ENCODE measurements at places on chromosomes 6 and 20.

GRCh38 chr6:114007516-114007915 lies 36.6 kb upstream of the HDAC2 start:
- no peak for DNase-seq

DNA sequence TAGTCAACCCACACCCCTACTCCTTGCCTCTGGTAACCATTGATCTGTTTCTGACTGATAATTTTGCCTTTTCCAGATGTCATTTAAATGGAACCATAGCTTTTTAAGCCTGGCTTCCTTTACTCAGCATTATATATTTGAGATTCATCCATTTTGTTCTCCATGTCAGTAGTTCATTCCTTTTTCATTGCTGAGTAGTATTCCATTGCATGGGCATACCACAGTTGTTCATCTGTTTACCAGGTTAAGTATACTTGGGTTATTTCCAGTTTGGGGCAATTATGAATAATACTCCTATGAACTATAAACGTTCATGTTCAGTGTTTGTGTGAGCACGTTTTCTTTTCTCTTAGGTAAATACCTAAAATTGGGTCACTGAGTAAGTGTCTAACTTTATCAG lies 25.1 kb downstream of the FGD2 start:
- DNase-seq = no peak

GRCh38 chr6:125077453-125077852 lies 76.1 kb upstream of the TPD52L1 start:
- DNase-seq = no peak

GRCh38 chr20:36061754-36062153 lies 92.8 kb upstream of the EPB41L1 start:
- DNase-seq = no peak

DNA sequence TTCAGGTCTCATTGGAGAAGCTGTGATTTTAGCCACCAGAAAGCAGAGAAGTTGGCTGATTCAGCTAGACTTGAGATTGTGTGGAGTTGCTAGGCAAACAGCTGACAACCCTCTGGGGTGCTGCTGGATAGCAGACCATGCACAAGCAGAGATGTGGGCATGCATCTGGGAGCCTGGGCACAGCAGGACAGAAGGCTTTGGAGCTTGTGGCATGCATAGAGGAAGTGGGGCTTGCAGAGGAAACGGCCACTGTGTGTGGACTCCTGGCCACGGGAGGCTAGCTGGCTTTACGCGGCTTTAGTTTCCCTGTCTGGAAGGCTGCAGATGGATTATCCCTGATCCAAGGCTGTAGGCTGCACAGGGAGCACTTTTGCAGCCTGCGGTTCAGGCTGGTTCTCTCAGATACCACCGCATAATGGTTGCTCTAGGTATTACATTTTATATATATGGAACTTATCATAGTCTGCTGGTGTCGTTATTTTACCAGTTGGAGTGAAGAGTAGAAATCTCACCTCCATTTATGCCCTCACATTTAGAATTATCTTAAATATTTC lies 10.4 kb downstream of the ZNF831 start:
- DNase-seq = no peak

GRCh38 chr6:159422041-159422984 lies 253.1 kb downstream of the FNDC1 start:
- DNase-seq = no peak

- DNase-seq = no peak
Observed at GRCh38 chr6:20873425-20874190, 339.4 kb downstream of the CDKAL1 start.

GRCh38 chr6:167988945-167989841 lies 8.3 kb upstream of the KIF25 start:
- no peak for DNase-seq

DNA sequence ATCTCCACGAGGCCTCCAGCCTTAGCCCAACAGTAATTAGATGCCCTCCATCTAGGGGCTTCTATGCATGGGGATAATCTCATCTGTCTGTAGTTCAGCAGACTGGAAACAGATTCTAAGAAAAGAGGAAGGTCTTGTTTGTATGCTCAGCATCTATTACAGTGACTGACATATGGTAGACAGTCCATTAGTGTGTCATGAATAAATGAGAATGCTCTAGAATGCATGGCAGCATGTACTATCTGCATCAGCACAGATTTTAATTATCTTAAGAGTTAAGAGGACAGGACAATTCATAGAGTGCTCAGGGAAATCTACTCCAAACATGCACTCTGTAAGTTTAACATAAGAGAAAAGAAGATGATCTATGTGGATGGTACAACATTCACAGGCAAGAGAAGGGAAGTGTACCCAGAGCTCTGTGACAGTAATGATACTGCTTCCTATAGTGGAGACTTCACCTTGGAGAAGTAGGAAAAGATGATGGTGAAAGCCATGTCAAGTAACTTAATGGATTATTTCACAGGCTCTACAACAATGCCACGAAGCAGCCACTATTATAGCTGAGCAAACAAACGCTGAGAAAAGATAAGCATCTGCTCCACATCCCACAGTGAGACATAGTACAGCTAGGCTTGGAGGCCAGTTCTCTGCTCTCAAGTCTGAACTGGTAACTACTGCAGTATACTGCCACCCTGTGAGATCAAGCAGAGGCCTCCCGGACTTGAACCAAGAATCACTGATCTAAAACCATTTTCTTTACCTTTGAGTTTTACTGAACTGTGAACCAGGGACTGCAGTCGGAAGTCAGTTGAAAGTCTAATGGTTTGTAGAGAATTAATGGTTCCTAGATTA lies 309.2 kb upstream of the SPTLC3 start:
- no peak for DNase-seq

DNA sequence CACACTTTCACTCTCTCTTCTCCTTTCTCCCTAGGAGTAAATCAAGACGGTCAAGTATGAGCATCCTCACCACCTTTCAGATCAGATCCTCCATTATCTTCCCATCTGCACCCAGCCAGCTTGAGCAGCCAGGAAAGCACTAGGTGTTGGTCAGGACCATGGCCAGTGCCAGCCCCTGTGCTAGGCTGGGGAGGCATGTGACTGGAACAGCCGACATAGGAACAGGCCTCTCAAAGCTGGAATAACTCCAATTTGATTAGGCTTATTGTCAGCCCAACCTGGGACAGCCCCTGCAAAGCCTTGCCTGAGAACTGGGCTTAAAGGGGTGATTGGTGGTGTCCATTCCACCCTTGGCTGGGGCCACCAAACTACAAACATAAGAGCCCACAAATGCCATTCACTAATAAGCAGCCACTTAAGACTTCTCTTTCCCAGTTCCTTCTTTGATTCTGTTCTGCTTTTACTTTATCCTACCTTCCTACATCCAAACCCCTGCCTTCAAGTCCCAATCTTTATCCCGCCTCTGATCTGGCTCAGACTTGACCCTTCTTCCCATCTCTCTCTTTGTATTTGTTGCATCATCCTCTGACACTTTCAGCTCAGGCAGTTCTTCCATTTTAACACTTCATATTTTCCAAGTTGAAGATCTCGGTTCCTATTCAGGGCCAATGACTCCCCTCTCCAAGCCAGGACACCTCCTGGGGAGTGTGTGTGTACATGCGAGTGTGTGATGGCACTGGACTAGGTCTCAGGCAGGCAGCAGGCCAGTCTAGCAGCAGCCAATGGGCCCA lies 4.5 kb upstream of the TREM2 start:
- no peak for DNase-seq

DNA sequence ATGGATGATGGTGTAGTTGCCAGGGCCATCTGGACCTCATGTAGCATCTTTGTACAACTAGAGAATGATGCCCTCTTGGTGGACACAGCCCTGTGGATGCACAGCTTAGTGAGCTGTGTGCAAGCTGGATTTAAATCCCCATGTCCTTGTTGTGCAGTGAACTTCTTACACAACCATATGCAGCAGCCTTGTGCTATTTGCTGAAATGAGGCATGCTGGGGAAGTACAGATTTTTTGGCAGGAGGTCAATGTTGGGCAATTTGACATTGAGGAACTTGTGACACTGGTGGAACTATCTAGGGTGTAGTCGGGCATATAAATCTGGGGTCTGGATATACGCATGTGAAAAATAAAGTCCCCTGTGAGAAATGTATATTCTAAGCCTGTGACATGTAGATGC lies 5.8 kb upstream of the CDC5L start:
- no peak for DNase-seq

- no peak for DNase-seq
Observed at GRCh38 chr6:88920774-88921733, 42.4 kb downstream of the RNGTT start.

DNA sequence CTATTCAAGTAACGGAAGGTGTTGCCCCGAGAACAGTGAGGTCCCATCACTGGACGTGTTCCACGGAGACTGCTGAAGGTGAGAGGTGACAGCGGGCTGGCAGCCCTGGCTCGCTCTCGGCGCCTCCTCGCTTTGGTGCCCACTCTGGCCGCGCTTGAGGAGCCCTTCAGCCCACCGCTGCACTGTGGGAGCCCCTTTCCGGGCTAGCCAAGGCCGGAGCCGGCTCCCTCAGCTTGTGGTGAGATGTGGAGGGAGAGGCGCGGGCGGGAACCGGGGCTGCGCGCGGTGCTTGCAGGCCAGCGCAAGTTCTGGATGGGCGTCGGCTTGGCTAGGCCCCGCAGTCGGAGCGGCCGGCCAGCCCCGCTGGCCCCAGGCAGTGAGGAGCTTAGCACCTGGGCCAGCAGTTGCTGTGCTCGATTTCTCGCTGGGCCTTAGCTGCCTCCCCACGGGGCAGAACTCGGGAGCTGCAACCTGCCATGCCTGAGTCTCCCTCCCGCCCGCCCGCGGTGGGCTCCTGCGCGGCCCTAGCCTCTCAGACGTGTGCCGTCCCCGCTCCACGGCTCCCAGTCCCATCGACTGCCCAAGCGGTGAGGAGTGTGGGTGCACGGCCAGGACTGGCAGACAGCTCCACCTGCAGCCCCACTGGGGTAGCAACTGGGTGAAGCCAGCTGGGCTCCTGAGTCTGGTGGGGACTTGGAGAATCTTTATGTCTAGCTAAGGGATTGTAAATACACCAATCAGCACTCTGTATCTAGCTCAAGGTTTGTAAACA lies 77.6 kb downstream of the RNF182 start:
- DNase-seq = no peak

DNA sequence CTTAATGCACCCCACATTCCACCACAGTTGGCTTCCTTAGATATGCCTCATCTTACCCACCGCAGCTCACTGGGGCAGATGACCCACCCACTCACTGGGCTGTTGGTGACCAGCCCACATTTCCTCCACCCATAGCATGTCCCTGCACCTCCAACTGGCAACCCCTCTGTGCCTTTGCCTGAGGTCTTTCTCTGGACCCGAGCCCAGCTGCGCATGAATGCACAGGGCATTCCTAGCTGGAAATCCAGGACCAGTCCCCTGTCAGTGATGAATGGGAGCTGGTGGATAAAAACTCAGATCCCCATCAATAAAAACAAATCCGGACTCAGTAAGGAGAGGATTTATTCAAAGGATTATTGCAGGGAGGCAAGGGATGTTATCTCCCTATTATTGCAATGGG lies 75.0 kb downstream of the ISM1 start:
- DNase-seq = no peak

DNA sequence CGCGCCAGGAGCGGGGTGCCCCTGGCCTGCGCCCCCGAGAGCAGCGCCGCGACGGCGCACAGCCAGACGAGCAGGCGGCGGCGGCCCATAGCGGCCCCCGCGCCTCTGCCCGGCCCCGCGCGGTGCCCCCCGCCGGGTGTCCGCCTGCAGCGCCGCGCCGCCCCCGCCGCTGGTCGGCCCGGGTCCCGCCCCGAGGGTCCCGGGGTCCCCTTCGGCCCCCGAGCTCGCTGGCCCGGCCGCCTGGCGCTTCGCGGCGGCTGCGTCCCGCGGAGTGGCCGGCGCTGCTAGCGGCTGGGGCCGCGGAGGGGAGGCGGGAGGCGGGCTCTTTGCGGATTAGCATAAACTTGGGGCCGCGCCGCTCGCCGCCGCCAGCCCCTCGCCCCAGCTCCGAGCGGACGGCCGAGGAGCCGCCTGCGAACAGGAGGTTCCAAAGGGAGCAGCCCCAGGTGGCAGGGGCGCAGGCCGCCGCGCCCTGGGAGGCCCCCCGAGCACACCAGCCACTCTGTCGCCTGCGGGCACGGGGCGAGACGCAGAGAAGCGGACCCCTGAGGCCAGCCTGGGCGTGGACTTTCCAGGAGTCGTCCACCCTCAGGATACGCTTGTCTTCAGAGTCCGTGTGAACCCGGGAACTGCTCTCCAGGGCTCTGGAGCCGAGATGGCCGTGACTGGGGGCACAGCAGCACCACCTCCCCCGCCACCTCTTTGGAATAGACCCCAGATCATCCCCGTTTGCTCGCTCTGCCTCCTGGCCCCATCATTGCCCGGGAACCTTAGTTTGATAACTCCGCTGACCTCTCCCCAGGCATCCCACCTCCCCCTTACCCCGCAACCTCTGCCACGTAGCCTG lies at the start of gene EMILIN3:
Gene EMILIN3 (minus strand): TSS at position 273 of the 847 bp plus-strand sequence. CDS start 184 bp downstream, at position 89.
- no peak for DNase-seq

DNA sequence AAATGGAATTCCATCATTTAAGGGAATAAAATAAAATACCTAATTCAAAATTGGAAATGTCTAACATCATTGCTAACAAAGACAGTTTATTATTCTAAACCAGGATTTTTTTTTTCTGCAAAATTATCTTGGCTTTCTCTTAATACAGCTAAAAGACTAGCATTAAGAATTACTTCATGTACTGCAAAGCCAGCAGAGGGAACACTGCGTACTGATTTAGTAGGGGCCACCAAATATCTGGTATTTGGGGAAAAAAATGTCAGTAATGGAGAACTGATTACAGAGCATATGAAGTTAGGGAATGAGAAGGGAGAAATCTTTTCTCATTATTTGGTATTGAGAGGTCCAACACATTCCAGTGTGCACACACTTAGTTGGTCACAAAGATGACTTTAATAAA lies 3.2 kb upstream of the SOX4 start:
- DNase-seq = no peak

- no peak for DNase-seq
Observed at GRCh38 chr6:110315207-110315868, 42.8 kb downstream of the METTL24 start.

GRCh38 chr20:59211208-59211765 lies 47.7 kb downstream of the ZNF831 start:
- DNase-seq = no peak

DNA sequence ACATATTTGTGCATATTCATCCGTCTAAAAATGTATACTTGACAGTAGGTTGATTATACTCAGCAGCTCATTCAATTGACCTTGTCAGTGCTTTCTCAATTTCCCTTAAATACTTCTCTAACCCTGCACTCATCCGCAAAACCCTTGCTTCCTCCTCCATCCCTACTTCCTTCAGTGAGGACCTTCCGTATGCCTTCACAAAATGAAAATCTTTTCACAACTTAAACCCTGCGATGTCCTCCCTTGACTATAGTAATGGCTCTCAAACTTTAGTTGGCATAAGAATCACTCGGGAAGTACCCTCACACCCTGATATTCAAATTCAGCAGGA lies 5.2 kb downstream of the MBOAT1 start:
- no peak for DNase-seq

Measured in stimulated activated CD4-positive, alpha-beta T cell treated with anti-CD3 and anti-CD28 coated beads, TNF-alpha, amount 100 ng/mL, for 48 hours (primary cell).